ENCODE measurements at places on chromosomes 7 and 10. TPM values are rescaled to one million over a fixed set of nuclear protein-coding genes. Genes with fewer than 3 reads are reported as not detected.

The HTR5A gene
- not detected for total RNA-seq

The GIMAP4 gene
- not detected for total RNA-seq

The MKI67 gene
- total RNA-seq, result 54.3 TPM

The LIPF gene
- not detected for total RNA-seq

The NEURL1 gene
- 0.20 TPM for total RNA-seq

The HOXA2 gene
- 0.84 TPM for total RNA-seq

The SUGCT gene
- total RNA-seq, result 1.6 TPM

The CISD1 gene
- 50.1 TPM for total RNA-seq

The ZNF804B gene
- not detected for total RNA-seq

The BUB3 gene
- 169 TPM for total RNA-seq

The TYSND1 gene
- 20.1 TPM for total RNA-seq

The HOXA11 gene
- 0.77 TPM for total RNA-seq

The AIMP2 gene
- 98.8 TPM for total RNA-seq

The ZNF485 gene
- total RNA-seq, result 2.4 TPM
